IMR-90 (cell line): ENCODE measurements at places on chromosomes 12 and 14. TPM values are rescaled to one million over a fixed set of nuclear protein-coding genes. Genes with fewer than 3 reads are reported as not detected.

GRCh38 chr12:4269279-4269991 is 4.1 kb upstream of the CCND2 start:
- peak; percentile 29 for DNase-seq

DNA sequence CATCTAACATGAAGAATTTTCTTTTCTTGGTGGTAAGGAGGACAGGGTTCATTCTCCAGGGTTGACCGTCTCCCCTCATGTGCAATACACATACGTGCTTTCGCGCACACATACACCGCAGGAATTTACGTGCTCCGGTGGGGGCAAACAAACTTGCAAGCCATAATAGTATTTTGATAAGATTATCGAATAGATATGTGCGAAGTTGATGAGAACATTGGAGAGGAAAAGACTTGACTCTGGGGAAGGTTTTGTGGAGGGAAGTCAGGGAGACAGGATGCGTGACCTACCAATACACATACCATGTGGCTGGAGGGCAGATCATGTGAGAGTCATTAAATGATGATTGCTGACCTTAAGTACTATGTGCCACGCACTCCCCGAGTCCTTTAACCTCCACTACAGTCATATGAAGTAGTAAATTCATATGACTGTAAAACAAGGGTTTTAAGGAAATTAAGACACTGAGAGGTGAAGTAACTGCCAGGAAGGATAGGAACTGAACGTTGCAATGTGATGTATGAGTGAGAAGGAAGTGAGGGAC is 921 bp downstream of the RAD51B start:
- DNase-seq: peak; percentile 31

The LRRK2 gene
- polyA plus RNA-seq: 0.17 and 0.36 TPM in 2 replicates

DNA sequence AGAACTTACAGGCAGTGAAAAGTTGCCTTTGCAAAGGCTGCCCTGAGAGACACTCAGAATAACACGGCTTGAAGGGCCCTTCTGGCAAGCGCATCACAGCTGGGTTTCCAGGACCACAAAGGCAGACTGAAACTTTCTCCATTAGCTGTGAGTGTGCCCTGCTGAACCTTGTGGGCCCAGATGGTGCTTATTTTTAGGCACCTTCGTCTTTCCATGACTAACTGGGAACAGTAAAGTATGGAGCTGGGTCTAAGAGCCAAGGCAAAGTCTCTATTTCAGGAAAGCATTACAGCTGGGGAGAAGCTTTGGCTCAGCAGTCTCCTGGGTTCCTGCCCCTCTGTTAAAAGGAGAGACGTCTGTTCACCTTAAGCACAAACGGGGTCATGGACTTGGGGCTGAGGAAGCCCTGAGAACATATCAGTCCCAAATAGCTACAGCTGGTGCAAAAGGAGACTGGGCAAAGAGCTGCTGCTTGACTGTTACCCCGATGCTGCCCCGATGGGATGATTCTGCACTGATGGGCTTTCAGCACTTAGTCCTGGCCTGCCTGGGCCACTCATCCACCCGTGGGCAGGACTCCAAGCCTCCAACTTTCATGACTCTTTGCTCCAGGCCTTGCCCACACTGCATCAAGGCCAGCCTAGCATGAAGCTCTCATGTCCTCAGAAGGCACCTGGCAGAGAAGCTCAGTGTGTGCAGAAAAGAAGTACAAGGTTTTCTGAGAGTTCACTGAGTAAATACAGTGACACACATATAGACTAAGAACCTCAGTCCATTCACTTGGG is 248.3 kb downstream of the PHLDA1 start:
- DNase-seq: peak; percentile 21

GRCh38 chr12:23855813-23856212 is 93.7 kb downstream of the SOX5 start:
- DNase-seq: no peak

The CMA1 gene
- not detected in 2 replicates for polyA plus RNA-seq

DNA sequence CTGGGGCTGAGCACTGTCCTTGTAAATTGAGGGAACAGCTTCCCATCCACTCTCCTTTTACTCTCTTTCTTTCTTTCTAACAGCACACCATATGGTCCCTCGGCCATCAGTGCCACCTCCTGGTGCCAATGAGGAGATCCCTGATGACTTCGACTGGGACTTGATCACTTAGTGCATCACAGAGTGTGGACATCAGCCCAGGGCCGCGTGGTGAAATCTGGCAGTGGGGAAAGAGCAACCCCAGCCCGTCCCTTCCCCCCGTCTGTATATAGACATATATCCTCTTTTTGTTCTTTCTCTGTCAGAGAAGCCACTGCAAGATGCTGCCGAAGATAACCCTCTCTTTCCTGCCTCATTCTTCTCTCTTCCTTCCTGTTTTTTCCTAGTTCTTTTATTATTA is 13.5 kb downstream of the C3AR1 start:
- DNase-seq: no peak
